ENCODE measurements at places on chromosomes 6 and 20.

- no peak for DNase-seq
Observed at GRCh38 chr6:5160206-5160605, 75.1 kb downstream of the PPP1R3G start.

- DNase-seq = no peak
Observed at GRCh38 chr20:33526769-33527168, 36.9 kb downstream of the CBFA2T2 start.

- no peak for DNase-seq
Observed at GRCh38 chr6:161584051-161584450, 310.2 kb upstream of the AGPAT4 start.

GRCh38 chr6:41767112-41767833 lies 12.4 kb downstream of the FRS3 start:
- DNase-seq = no peak

GRCh38 chr6:118678866-118679265 lies 27.5 kb upstream of the CEP85L start:
- DNase-seq = no peak

DNA sequence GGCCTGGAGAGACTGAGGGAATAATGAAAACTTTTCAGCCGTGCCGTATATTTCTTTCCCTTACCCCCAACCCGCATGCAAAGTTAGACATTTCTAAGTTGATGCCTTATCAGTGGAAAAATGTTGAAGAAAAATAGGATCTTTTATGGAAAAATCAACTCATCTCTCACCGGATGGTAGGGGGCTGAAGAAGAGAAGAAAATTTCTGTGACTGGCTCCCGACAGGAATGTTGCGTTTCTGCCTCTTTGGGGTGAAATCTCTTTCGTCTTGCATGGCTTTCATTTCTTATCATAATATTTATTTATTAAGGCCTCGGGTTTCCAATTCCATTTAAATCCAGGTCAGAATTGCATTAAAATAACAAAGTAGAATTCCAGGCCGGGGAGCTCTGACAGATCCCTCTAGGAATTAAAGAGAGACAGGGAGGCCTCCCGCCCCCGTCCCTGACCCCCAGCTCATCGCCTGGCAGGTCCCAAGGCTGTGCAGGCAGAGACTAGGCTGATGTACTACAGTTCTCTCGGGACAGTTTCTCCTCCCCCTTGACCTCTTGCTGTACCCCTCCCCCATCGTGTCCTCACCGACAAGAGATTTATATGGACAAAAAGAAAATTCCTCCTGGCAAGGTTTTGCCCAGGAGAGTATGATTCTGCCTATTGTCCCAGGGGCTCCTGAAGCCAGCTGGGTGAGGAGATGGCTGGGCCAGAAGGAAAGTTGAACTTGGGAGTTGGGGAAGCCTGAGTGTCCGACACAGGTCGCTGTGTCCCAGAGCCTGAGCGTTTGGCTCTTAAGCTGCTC lies 1.3 kb downstream of the SCUBE3 start:
- no peak for DNase-seq

DNA sequence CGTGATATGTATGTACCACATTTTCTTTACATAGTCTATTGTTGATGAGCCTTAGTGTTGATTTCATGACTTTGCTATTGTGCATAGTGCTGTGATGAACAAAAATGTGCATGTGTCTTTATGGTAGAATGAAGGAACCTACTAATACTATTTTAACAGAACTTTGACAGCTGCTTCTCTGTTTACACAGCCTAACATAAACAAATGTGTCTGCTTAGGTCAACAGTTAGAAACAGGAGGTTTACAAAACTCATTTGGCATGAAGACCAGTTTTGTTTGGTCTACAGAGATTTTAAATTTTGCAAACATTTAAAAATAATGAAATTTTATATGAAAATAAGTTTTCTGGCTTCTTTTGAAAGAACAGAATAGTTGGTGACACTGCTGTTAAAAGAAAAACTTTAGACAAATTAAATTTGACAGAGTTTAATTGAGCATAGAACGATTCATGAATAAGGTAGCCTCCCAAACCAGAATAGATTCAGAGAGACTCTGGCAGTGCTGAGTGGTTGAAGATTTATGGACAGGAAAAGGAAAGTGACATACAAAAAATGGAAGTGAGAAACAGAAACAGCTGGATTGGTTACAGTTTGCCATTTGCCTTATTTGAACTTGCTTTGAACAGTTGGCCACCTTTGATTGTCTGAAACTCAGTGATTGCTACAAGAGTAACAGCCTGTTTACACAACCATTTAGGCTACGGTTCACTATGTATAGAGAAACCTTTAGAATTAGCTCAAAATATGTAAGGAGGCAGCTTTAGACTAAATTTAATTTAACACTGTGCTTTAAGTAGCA lies 715.8 kb upstream of the HS3ST5 start:
- no peak for DNase-seq

- DNase-seq = no peak
Observed at GRCh38 chr20:23320317-23320716, 30.3 kb upstream of the NXT1 start.

DNA sequence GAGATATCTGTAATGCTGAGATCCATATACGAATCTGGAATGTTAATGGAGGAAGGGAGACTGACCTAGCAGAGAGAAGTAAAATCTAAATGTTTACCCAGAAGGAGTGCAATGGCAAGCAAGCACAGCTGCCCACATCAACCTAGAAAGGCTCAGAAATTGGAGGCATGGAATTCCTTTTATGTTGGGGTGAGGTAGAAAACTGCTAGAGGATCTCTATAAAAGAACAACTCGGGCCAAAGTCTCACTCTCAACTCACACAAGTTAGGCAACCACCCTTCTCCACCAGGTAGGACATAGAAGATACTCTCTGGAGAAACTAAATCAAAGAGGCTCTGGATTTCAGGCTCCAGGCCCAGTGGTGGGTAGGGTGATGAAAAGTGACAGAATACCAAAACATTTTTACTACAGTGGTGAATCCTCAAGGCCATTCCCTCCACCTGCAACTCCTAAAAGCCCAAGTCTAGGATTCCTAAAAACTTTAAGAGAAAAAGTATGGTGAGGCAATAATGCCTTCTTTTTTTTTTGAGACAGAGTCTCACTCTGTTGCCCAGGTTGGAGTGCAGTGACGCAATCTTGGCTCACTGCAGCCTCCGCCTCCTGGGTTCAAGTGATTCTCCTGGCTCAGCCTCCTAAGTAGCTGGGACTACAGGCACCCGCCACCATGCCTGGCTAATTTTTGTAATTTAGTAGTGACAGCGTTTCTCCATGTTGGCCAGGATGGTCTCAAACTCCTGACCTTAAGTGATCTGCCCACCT lies 9.5 kb upstream of the ADGRG6 start:
- no peak for DNase-seq

- no peak for DNase-seq
Observed at GRCh38 chr6:154403788-154404187, 47.2 kb upstream of the IPCEF1 start.

GRCh38 chr6:105560611-105561066 lies 157.8 kb upstream of the PREP start:
- DNase-seq = no peak

DNA sequence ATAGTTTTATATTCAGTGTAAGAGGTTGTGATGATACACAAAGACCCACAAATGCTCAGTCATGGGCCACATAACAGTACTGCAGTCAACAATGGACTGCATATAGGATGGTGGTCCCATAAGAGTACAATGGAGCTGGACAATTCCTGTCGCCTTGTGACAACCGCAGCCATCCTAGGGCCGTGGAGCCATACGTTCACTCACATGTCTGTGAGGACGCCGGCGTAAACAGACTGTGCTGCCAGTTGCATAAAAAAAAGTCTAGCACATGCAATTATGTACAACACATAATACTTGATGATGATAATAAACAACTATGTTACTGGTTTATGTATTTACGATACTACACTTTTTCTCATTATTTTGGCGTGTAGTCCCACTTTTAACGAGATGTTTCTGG lies 30.9 kb downstream of the BFSP1 start:
- DNase-seq = no peak

DNA sequence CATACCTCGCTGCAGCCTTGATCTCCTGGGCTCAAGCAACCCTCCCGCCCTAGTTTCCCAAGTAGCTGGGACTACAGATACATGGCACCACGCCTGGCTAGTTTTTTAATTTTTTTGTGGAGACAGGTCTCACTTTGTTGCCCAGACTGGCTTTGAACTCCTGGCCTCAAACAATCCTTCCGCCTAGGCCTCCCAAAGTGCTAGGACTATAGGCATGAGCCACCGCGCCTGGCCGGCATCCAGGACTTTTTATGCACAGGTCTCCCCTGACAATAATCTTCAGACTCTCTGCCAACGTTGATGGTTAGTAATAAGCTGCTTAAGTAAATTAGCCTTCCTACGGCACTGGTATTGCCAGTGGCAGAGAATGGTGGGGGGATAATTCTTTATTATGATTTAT lies 110.5 kb upstream of the MTHFD1L start:
- DNase-seq = no peak

- DNase-seq = no peak
Observed at GRCh38 chr6:39268171-39268570, 38.9 kb upstream of the KCNK5 start.

DNA sequence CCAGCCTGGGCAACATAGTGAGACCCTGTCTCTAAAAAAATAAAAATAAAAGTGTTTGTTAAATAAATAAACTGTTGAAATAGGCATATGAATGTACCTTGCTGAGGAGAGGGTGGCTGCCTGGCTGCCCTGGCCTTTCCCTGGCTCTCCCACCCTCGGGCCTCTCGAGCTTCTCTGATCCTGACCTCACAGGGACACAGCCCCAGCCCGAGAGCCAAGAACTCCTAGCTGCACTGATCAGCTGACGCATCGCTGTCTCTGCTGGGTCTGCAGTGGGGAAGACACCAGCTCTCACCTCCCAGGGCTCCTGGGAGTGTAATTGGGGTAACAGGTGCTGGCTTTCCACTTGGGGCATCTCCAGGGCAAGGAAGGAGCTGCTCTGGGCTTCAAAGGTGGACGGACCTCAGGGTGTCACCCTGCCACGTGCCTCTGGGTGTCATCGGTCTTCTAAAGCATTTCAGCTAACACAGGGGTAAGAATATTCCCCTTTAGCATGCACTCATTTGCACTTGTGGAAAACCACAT lies 6.9 kb downstream of the TCF15 start:
- DNase-seq = no peak

- DNase-seq = no peak
Observed at GRCh38 chr6:137353346-137353745, 134.2 kb upstream of the IFNGR1 start.

DNA sequence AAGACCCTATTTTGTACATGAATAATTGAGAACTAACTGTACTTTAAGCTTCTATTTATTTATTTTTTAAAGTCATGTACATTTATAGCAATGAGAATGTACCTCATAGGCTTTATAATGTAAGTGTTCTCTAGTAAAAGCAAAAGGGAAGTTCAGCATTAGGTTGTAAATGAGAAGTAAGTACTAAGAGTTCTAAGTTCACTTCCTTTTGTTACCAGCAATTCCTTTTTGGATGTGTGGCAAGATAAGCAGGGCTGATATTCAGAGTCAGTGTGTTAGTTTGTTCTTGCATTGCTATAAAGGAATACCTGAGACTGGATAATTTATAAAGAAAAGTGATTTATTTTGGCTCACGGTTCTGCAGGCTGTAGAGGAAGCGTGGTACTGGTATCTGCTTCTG lies 54.0 kb upstream of the CCN2 start:
- no peak for DNase-seq

DNA sequence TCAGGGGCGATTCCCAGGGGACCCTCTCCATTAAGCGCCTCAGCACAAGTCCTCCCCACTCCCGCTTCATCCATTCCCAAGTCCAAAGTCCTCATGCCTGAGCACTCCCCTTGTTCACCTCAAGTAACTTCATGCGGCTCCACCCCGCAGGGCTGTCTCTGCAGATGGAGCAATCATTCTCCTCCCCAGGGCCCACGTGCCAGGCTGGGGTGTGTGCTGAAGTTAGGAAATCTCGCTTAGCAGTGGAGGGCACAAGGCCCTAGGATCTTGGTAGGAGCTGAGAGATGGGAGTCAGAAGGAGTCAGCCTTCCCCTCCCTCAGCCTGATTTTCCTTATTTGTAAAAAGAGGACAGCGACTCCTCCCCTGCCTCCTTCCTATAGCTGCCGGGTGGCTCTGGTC lies 3.5 kb downstream of the TGM3 start:
- no peak for DNase-seq

DNA sequence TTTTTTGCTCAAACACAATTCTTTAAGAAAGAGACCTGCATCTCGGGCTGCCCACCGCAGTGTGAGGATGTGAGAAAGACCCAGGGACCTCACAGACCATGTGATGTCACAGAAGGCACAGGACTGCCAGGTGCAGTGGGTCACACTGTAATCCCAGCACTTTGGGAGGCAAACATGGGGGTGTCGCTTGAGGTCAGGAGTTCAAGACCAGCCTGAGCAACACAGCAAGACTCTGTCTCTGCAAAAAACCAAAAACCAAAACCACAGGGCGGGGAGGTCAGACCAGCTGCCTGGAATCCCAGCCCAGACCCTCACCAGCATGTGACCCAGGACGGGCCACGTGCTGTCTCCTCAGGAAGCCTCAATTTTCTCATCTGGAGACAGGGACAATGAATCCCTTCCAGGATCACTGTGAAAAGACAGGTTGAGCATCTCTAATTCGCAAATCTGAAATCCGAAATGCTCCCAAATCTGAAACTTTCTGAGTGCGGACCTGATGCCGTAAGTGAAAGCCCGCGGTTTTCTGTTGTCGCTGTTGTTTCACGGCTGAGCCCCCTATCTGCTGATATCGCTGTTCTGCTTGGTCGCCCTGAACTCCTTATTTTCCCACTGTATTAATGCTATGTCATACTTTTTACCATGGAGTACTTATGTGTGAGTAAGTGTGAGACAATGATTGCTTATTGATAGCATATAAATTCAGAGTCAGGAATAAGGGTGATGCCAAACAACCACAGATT lies 159.5 kb upstream of the PTPN1 start:
- DNase-seq = no peak

DNA sequence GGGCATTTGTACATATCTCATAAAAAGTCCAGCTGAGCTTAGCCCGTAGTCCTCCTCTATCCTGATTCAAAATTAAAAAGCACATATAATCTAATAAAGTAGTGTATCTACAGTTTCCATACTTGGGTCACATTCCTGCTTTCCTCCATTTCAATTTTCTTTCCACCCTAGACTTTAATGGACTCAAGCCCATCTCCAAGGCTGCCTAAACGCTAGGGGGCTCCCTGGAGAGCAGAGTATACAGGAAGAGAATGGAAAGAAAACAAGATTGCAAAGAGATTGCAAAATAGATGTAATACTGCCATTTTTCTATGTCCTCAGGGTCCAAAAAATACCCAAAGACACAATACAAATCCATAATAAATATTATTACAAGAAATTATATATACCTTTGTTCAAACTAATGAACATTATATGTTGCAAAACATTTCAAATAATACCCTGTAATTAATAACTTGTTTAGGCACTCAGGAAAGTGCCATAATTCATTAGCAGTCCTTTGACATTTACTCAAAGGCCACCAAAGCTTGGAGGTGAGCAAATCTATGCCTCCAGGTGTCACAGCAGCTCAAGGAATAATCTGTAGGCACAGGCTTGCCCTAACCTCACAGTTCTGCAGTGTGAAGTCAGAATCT lies 2.4 kb upstream of the MCM3 start:
- no peak for DNase-seq

DNA sequence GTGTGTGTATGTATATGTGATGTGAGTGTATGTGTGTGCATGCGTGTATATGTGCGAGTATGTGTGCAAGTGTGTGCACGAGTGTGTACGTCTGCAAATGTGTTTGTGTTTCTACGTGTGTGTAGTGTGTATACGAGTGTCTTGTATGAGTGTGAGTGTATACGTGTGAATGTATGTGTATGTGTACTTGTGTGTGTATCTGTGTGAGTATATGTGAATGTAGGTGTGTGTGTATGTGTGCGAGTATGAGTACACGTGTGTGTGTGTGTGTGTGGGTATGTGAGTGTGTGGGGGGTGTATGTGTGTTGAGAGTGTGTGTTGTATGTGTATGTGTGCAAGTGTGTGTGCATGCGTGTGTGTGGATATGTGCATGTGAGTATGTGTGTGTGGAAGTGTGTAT lies 602.0 kb upstream of the CDH4 start:
- no peak for DNase-seq

All from activated CD8-positive, alpha-beta memory T cell treated with anti-CD3 and anti-CD28 coated beads for 4 hours (primary cell).